ENCODE measurements at places on chromosomes 5 and 9.

- no peak for DNase-seq
Observed at GRCh38 chr5:10376544-10376943, 23.0 kb downstream of the MARCHF6 start.

- no peak for DNase-seq
Observed at GRCh38 chr9:110088099-110088498, 119.9 kb downstream of the C9orf152 start.

DNA sequence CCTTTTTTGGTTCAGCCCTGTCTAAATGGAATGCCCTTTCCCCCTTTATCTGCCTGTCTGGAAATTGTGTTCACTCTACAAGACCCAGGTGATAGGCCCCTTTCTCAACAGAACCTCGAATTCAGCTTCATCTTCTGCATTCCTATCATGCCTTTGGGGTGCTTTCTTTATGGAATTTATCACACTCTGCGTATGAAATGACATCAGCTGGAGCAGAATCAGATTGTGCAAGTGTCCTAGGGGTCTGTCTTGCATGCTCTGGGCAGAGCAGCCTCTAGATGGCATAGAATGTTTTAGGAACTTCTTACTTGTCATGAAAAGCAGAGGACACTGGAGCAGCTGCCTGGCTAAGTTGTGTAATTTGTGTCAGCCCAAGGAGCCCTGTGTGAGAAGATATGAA is 84.9 kb downstream of the ISL1 start:
- no peak for DNase-seq

DNA sequence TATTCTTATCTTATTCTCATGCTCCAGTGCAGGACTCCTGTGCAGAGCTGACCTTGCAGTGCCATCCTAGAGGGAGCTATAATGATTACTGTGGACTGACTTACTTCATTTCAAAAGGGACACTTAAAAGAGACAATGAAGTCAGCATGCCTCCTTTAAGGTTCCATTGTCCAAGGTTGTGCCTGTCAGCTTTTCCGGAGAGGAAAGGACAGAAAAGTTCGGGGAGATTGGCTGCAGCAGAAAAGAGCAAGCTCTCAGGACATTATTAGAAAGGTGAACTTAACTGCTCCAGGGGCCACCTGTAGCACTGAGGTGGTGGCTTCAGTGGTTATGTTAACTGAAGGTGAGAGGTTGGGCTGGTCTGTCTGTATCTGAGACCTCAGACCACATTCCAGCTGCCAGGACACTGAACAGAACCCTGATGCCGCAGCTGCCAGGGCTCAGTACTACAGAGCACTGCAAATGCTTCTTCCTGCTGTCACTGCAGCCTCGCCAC is 112.9 kb downstream of the ST8SIA4 start:
- DNase-seq: no peak

GRCh38 chr5:105659396-105659795 is 2011.3 kb downstream of the EFNA5 start:
- DNase-seq: no peak

- no peak for DNase-seq
Observed at GRCh38 chr9:89366711-89367110, 48.4 kb downstream of the SECISBP2 start.

- DNase-seq: no peak
Observed at GRCh38 chr5:96509721-96510350, 76.8 kb upstream of the PCSK1 start.

- no peak for DNase-seq
Observed at GRCh38 chr5:143559586-143560109, 156.2 kb upstream of the NR3C1 start.

GRCh38 chr9:121088576-121088975 is 13.8 kb downstream of the CNTRL start:
- no peak for DNase-seq

- no peak for DNase-seq
Observed at GRCh38 chr5:132313366-132313765, 19.2 kb downstream of the SLC22A4 start.

DNA sequence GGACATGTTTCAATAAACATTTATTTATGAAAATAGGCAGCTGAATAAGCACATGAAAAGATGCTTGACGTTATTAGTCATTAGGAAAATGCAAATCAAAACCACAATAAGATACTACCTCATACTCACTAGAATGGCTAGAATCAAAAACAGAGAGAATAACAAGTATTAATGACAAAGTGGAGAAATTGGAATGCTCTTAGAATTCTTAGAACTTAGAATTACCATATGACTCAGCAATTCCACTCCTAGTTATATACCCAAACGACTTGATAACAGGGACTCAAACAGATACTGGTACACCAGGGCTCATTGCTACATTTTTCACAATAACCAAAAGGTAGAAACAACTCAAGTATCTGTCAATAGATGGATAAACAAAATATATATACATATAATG is 15.1 kb upstream of the TRIM36 start:
- no peak for DNase-seq

- no peak for DNase-seq
Observed at GRCh38 chr5:122844136-122844909, 1.1 kb upstream of the SNX24 start.

GRCh38 chr9:126421567-126422428 is 95.2 kb downstream of the MVB12B start:
- DNase-seq: no peak

DNA sequence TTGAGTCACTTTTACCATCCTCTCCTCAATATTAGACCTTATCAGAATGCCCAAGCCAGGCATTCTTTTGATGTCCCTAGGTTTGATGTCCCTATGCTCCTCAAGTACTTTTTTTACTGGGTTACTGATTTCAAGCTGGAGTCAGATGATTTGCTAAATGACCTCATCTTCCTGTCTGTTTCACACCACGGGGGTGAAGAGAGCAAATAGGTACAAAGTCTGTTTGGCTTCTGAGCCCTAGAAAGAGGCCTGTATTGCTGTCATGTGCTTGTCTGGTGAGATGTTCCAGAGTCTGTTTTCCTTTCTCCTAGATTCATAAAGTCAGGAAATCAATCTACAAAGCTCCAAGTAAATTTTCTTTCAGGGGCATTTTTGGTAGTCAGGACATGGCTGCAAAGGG is 12.7 kb upstream of the DAB2 start:
- no peak for DNase-seq

DNA sequence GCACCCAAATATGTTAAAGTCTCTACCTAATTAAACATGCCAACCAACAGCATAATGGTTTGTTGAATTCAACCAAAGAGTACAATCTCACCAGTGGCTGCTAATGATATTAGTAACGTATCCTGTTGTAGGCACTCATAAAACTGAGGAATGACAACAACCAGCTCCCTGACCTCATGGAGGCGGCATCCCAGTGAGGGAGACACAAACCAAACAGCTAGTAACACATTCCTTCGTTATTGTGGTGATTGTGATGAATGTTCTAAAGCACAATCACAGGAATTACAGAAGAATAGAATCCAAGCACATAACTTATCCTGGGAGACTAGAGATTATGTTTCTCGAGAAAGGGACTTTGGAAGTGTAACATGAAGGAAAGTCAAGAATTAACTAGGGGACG is 224.6 kb downstream of the CTNND2 start:
- DNase-seq: no peak

- DNase-seq: no peak
Observed at GRCh38 chr9:28650327-28650726, 1077.0 kb upstream of the C9orf72 start.

GRCh38 chr5:10331341-10331796 is 22.1 kb upstream of the MARCHF6 start:
- DNase-seq: no peak

GRCh38 chr9:36880075-36880474 is 154.0 kb downstream of the PAX5 start:
- no peak for DNase-seq

DNA sequence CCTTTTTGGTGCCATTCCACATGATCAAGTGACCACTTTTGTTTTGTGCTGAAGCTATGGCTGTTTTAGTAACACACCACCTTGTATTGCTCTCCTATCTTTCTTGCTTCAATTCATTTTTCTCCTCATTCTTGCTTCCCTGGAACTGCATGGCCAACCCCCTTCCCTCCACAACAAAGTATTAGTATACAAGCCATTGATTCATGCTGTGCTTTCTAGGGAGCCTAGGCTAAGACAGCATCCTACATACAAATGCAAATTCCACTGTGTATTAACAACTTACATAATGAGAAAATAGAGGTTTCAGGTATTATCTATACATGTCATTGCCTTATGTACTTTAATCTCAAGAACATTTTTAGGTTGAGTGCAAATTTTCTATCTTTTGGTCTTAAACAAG is 141.1 kb downstream of the EFNA5 start:
- DNase-seq: no peak

DNA sequence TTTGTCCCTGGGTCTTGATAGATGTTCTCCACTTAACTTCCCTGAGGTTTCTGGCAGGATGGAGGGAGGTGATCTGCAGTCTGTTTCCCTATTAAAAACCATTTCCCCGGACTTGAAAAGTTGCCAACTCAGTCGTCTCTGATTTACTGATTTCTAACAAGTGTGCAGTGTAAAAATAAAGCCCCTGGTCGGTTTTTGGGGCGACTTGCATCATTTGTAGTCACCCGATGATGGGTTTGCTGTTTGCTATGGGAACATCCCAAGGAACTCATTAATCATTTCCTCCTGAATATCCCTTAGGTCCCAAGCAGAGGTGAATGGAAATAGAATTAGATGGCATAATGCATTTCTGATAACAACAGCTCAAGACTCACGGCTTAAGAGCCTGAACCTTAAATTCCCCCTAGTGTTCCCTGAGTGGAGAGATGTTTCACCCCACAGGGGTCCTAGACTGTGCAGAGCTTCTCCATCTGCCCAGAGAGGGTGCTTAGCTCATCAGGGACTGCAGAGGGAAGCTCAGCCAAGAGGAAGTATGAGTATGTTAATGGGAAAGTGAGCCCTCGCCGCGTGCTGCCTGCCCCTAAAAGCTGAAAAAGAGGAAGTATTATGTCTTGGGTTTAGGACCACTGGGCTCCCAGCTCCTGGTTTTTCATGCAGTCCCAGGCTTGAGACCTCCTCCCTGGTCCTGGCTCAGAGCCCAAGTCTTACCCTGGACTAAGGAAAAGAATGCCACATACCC is 115.1 kb upstream of the DAP start:
- no peak for DNase-seq

- DNase-seq: no peak
Observed at GRCh38 chr5:34012791-34013190, 4.9 kb upstream of the AMACR start.

DNA sequence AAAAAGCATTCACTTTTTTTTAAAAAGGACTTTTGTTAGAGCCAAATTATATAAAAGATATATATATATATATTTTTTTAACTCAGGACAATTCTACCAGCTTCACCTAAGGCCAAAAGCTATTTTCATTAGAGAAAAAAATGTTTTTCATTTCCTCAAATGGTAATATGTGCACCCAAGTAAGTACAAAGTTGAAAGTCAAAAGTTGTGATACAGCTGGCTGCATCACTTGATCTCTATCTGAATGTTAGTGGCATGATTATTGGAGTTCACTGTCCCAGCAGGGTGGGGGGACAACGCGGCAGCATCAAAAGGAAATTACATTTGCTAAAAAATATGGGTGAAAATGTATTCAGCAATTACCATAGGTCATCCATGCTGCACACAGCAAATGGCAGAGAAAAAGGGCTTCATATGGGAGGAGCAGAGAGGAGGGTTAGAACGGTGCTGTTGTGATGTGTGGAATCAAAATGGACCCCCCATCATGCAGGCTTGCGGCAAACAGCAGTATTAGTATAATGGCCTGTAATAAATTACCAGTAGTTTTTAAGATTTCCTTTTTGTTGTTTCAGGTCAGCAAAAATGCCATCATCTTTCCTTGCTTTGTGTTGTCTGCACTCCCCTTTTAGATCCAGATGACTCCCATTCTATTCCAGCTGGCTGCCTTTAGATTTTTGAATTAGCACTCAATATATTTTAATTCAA is 253.7 kb downstream of the MAT2B start:
- no peak for DNase-seq

DNA sequence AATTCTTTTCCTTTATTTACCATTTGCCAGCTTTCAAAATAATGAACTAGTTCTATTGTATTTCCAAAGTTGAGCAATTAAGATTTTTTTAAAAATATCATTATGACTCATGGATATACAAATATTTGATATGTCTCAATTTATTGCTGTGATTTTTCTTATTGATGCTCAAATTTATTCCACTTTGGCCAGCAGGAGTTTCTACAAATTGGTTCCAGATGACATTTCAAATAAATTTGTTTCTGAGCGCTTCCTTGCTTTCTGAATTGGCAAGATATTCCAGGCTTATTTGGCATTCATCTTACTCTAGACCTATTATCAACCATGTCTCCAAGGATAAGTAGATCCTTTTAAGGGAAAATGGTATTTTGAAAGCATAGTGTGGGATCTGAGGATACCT is 58.5 kb upstream of the TJP2 start:
- DNase-seq: no peak

DNA sequence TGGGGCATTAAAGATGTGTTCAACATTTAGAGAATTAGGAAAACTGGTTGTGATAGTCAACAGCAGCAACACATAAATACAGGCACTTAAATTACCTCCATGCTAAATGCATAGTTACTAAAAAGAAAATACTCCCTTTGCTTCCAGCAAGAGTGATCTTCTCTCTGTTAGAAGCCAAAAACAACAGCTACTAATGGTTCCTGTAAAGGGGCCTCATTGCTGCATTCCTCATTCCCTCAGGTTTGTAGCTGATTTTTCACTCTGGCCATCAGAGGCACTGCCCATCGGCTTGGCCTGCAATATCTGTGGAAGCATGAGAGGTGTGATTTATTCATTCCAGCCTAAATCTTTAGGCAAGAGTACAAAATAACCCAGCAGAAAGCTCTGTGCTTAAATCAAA is 466.0 kb upstream of the ADAMTS16 start:
- DNase-seq: no peak

DNA sequence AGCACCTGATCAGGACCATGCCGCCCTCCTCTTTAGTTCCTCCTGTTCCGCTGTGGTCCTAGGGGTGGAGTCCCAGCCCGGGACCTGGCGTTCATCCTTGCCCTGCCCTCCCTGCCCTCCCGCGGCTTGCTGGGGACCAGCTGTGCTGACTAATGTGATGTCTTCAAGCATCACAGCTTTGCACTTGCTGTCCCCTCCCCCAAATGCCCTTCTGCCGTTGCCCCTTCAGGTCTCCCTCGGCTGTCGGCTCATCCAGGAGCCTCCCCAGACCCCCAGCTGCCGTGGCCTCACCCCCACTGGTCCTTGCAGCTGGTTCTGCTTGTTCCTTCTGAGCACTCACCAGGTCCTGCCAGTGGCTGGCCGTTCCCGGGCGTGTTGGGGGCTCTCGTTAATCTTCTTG is 19.9 kb downstream of the RXRA start:
- DNase-seq: no peak

- DNase-seq: no peak
Observed at GRCh38 chr5:88761269-88761850, 121.6 kb downstream of the MEF2C start.

Data from activated naive CD4-positive, alpha-beta T cell (primary cell).